ENCODE measurements at places on chromosomes 12 and 14.

- DNase-seq = no peak
Observed at GRCh38 chr14:71371711-71372396, 464.6 kb downstream of the PCNX1 start.

- DNase-seq = no peak
Observed at GRCh38 chr12:95416111-95416636, 57.8 kb upstream of the METAP2 start.

GRCh38 chr12:63846238-63846967 is 1.9 kb downstream of the SRGAP1 start:
- DNase-seq = no peak

DNA sequence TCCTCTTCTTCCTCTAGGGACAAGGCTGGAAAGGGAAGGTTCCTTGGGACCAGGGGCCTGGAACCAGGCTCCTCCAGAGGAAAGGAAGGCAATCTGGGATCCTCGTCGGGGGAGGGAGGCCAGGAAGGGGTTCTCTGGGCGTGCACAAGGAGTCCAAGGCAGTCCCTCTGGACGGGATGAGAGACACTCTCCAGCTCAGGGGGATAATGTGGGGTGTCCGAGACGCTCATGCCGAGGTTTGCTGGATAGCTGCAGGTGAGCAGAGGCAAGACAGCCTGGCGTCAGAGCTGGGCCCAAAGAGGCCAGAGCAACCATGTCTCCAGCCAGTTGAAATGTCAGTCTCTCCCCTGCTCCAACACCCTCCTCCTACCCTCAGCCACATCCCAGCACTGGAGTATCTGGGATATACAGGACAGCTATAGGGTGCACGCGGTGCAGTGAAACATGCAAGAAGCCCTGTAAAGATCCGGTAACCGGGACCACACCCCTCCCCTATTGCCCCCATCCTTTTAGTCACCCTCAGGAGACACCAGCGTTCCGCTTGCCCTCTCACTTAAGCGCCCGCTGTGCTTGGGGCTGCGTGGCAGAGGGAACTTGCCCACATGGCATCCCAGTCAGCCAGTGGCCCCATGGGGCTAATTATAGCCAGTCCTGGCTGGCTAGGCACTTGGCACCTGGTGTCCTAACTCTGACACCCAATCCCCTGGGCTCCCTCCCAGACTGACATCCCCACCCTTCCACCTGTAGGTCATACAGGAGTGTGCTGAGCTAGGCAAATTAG is at the start of gene KLHL33:
KLHL33 (minus strand) TSS at position 585 of the 781 bp plus-strand sequence; CDS start at position 230, 355 bp downstream.
- DNase-seq = no peak

- DNase-seq = no peak
Observed at GRCh38 chr14:101235335-101236103, 325.8 kb upstream of the DIO3 start.

GRCh38 chr12:112352921-112353320 is 29.3 kb downstream of the HECTD4 start:
- no peak for DNase-seq

- DNase-seq = no peak
Observed at GRCh38 chr14:90714811-90715210, 101.4 kb downstream of the TTC7B start.

GRCh38 chr12:110530511-110530910 is 28.4 kb downstream of the RAD9B start:
- DNase-seq = no peak

DNA sequence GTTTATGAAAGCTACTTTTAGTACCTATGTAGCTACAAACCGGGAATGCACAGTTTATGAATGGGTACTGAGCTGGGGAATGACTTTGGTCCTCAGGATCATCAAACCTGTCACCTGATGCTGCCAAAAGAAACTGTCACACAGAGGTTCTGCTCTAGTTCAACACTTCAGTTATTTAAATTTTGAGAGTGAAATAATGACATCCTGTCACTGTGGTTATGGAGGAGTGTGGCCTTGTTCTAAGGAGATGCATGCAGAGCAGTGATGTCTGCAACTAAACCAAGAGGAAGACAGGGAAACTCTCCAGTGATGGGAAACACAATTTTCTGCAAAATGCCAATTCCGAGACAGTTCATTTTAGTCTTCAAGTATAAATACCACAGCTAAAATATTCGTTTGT is 4.8 kb upstream of the AEBP2 start:
- no peak for DNase-seq

Data from activated B cell treated with CpG ODN at 0.5 μM for 24 hours (primary cell).